ENCODE measurements at places on chromosomes 11 and 22. TPM values are rescaled to one million over a fixed set of nuclear protein-coding genes. Genes with fewer than 3 reads are reported as not detected.

GRCh38 chr22:36641902-36642640 lies 61.5 kb downstream of the CACNG2 start:
- no peaks in the 10 kb centered on the region for H3K36me3 ChIP-seq
- peaks cover 42% of the 10 kb centered on the region for H3K27me3 ChIP-seq
- no peak for DNase-seq
- H3K4me3 ChIP-seq, result no peak overlapping the region

DNA sequence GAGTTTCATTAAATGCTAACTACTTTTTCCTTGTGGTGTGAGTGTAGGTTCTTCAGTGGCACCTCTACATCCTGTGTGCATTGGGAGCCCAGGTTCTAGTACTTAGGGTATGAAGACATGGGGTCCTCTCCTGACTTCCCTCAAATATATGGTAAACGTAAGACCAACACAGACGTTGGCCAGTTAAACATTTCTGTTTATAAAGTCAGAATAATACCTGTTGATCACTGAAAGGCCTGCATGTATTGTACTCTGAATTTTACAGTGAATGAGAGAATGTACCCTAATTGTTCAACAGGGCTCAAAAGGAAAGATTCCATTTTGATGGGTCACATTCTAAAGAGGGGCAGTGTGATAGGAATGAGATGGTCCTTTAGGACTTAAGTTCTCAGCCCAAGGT lies 3.2 kb downstream of the RPL27A start:
- DNase-seq, result no peak
- H3K4me1 ChIP-seq, result peaks cover 45% of the 10 kb centered on the region
- no peak overlapping the region for H3K4me3 ChIP-seq
- no peak overlapping the region for H3K27ac ChIP-seq

- H3K4me3 ChIP-seq, result no peak overlapping the region
- H3K4me1 ChIP-seq, result peaks cover 14% of the 10 kb centered on the region
- no peaks in the 10 kb centered on the region for H3K27me3 ChIP-seq
- no peak for DNase-seq
These were observed 311.6 kb upstream of the PITPNB start for GRCh38 chr22:28230671-28231070.

DNA sequence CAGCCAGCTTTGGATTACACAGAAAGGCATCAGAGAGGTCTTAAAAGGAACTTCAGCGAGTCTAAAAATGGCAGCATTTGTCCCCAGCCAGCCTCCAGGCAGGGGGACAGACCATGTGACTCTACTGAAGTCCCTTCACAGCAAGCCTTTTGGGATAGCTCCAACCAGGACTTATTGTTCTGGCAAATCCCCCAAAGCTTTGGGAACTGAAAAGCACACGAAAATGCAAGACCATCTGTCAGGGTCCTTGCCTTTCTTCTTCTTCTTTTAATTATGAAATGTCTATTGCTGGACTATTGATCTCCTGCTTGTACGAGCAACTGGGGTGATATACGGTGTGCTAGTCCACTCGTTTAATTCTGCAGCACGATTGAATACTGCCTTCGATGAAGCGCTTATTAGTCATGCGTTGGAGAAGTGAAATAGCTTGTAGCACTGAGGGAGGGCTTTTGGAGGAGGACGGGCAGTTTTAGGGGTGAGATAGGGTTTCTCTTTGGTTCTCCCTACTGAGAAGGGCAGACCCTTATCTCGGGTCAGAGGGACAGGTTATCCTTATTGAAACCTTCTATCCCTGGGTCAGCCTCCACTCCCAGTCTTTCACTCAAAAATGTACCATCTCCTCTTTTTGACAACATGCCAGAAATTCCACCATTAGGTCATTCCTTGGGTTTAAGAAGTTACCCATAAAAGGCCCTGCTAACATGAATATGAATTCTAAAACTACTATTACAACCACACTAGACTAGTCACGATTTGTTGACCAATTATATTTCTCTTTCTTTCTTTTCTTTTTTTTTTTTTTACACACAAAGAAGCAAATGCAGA lies 416.4 kb downstream of the MIAT start:
- peaks cover 22% of the 10 kb centered on the region for H3K27me3 ChIP-seq
- no peaks in the 10 kb centered on the region for H3K36me3 ChIP-seq
- H3K4me3 ChIP-seq, result no peak overlapping the region
- DNase-seq, result no peak
- H3K4me1 ChIP-seq, result no peaks in the 10 kb centered on the region

DNA sequence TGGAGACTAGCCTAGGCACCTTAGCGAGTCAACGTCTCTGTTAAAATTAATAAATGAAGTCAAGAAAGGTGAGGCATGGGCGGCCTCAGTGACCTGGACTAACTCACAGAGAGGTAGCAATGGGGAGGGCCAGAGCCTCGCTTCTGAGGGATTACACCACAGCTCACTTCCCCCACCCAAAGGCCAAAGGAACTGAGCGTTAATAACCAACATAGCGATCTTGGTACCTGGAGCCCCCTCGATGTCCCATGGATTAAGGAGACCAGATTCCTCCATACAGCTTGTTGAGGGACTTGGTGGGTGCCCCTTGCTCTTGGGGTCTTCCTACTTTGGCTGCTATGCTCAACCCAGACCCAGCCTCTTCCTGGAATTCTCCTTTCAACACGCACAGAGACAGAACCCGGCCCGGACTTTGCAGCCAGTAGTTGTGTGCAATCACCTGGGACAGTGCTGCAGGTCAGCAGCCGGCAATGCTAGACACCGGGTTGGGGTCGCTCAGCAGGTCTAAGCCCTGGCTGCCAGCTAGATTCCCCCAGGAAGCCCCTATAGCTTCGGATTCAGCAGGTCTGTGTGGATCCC lies 70.6 kb downstream of the BCR start:
- H3K27me3 ChIP-seq, result no peaks in the 10 kb centered on the region
- peaks cover 20% of the 10 kb centered on the region for H3K4me1 ChIP-seq
- DNase-seq, result no peak
- H3K36me3 ChIP-seq, result peaks cover 25% of the 10 kb centered on the region
- H3K4me3 ChIP-seq, result no peak overlapping the region

The RPS6KA4 gene
- 36.1 TPM for total RNA-seq

DNA sequence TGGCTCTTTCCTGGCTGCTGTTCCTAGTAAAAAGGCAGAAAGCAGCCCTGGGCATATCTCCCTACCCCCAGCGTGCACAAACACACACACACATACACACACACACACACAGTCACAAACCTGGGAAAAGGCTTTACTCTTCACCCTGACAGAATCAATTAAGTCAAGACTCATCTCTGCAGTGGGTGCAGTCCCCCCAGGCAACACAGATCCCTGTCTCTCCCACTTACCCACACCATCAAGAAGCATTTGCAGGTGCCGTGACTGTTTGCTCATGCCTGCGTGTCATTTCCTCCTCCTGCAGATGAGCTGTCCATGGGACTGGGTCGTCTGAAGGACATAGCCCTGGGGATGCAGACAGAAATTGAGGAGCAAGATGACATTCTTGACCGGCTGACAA lies 28.6 kb downstream of the SNAP29 start:
- H3K4me3 ChIP-seq, result no peak overlapping the region
- H3K27me3 ChIP-seq, result no peaks in the 10 kb centered on the region
- peaks cover 70% of the 10 kb centered on the region for H3K36me3 ChIP-seq

The CSF2RB gene
- total RNA-seq, result 30.1 TPM
